ENCODE measurements at places on chromosomes 3 and 15.

GRCh38 chr3:134917631-134918030 is 122.6 kb downstream of the EPHB1 start:
- no peak for DNase-seq

GRCh38 chr3:119628390-119628789 is 30.7 kb downstream of the PLA1A start:
- DNase-seq, result no peak

DNA sequence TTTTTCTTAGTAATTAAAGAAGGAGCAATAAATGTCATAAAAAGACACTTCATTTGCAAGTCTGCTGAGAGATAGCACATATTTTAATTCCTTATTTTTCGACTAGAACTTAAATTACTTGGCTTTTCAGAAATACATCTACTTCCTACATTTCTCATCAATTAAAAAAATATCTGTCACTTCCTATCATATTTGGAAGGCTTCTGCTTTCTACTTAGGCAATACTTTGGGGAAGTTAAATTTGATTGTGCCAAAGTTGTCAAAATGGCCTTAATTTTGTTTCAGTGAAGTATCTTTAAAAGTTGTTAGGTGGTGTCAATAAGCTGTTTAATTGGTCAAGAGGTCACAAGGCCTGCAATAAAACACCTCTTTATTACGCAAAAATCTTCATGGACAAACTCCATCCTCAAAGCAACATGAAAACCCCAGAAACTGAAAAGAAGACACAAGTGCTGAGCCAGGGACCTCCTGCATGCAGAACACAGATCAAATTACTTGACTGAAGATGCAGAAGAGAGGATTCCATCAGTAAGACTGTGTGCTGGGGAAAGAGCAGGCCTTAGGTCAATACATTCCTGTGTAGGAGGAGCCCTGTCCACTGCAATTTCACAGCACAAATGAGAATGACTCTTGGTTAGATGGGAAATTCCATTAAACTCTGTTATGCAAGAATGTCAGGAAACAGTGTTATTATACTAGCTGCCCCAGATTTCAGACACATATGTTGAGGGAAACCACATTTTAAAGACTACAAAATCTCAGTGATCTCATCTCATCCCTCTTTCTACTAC is 48.0 kb upstream of the FSTL1 start:
- peak; percentile 98 for DNase-seq

DNA sequence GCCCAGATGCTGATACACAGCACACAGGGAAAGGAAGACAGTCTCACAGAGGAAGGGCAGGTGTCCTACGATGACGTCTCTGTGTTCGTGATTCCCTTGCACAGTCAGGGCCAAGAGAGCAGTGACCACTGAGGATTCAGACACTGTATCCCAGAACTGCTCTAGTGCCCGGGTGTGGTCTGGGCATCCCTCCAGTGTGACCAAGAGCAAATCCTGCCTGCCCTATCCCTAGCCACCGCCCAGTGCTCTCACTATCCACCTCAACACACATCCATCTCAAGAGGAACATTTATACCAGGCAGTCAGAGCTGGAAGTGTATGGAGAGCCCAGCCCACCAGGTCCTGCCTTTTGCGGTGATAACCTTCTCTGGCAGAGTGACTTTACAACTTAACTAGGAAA is 4.1 kb downstream of the PPM1M start:
- DNase-seq, result no peak

DNA sequence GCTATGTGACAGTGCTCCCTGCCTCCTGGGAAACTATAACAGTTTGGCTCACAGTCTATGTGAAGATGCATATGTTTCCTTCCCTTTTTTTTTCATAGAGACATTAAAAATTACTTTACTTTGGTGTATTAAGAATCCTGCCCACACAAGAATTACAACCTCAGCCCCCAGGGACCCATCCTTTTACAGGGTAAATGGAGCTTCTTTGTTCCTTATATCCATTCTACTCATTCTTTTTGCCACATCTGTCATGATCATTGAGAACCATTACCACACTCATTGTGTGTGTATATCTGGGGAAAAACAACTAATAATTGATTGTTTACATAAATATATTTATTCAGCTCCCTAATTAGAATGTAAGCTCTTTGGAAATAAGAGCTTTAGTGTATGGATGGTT is 157.4 kb downstream of the SSR3 start:
- DNase-seq, result no peak

DNA sequence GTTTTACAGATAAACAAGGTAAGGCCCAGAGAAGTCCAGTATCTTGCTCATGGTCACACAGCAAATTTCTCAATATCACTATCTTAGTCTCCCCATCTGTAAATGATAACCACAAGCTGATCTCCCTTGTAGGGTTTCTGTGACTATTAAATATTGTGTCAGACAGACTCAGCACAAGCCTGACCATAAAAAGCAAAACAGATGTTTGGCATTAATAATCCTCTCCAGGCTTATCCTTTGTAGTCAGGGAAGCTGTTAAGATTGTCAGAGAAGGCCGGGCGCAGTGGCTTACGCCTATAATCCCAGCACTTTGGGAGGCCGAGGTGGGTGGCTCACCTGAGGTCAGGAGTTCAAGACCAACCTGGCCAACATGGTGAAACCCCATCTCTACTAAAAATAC is 173.2 kb upstream of the PRICKLE2 start:
- DNase-seq, result peak; percentile 68

- no peak for DNase-seq
These were observed 502 bp downstream of the NR1D2 start for GRCh38 chr3:23945663-23945912.

GRCh38 chr3:85535517-85535916 is 576.7 kb downstream of the CADM2 start:
- no peak for DNase-seq

- DNase-seq, result no peak
These were observed 103.9 kb downstream of the RARB start for GRCh38 chr3:25531971-25532370.

DNA sequence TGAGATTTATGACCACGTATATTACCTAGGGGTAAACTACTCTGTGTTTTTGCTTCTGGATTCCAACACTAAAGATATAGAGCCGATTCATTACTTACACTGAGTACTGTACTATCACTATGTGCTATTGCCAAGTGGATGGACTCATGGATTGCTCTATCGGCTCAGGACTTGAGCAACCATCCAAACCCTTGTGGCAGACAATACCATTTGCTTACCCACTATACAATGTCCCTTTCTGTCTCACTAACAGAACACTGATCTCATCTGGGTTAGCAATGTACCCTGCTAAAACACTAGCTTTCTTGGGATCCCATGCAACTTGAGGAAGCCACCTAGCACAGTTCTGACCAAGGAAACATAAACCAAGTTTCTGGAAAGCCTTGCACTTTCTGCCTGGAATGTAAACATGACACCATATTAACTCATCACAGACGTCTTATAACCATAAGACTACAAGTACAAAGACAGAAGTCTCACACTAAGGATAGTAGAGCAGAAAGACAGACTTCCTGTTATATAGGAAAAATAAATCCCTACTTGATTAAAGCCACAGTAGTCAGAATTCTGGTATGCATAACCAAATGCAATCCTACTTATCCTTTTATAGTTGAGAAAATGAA is 38.6 kb downstream of the HACD2 start:
- DNase-seq, result peak; percentile 90

DNA sequence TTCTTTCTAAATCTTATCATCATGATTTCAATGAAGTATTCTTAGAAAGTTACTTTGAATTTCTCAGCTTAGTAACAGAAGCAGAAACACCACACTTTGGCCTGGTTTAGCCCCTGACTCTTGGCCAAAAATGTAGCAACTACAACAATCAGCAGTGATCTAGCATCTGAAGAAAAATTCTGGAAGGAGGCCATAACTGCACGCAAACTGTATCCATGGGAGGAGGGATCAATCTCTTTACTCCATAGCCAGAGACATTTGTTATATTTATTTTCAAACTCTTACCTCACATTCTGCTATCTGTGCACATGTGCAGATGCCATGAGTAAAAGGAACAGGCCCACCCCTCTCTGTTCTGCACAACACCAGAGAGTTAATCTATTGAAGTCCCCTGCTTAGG is 251.0 kb upstream of the P2RY1 start:
- DNase-seq, result no peak

DNA sequence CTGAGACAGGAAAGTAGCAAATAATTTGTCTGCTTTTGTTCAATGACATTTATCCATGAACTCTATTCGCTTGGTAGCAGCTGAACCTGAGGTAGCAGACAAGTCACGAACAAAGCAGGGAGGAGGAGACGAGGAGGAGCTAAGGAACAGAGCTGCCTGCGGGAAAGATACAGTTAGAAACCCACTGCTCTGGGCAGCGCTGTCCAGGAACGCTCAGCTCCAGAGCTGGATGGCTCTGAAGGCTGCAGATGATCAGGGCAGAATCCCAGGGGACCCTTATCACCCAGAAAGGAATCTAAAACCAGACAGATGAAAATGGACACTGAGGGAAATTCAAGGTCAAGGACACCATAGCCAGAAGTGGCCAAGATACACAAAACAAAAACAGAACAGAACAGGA is 257.8 kb downstream of the CD47 start:
- no peak for DNase-seq

DNA sequence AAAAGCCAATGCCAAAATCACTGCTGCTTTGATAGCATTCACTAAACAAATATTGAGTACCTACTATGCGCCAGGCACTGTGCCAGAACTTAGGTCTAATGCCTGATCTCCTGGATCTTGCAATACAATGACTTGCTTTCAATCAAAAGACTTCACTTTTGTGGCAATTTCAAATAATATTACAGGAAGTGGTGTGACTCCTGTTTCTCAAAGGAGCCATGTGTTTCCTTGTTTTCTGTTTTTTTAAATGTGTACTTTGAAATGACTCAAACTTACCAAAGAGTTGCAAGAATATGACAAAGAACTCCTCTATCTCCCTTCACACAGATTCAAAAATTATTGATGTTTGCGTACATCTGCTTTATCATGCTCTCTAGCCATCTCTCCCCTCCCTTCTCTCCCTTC is 18.3 kb downstream of the OSBPL10 start:
- DNase-seq, result peak; percentile 64

- no peak for DNase-seq
These were observed 10.4 kb upstream of the AEN start for GRCh38 chr15:88610701-88611231.

GRCh38 chr3:168040607-168041208 is 55.0 kb downstream of the GOLIM4 start:
- peak; percentile 78 for DNase-seq

- DNase-seq, result no peak
These were observed 7.6 kb downstream of the KLHL40 start for GRCh38 chr3:42692667-42693529.

- no peak for DNase-seq
These were observed 3.2 kb upstream of the CNOT10 start for GRCh38 chr3:32681811-32682210.

GRCh38 chr15:78739206-78739605 is 72.1 kb downstream of the ADAMTS7 start:
- no peak for DNase-seq

GRCh38 chr15:44716983-44717602 is 5.8 kb downstream of the B2M start:
- no peak for DNase-seq

DNA sequence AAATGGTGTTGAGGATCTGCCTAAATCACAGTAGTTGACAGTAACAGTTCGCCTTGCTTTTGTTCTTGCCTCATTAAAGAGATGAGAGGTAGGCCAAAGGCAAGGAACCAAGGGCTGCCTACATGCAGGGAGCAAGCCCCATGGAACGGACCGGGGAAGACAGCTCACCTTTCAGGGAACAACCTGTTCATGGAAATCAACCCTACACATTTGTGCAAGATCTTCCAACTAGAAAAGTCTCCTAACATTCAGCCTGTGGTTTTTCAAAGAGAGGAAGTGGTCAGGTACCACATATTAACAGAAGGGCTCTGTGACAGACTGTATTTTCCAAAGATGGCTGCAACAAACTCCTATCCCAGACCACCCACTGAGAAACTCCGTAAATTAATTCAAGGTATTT is 1031.8 kb upstream of the NR2F2 start:
- no peak for DNase-seq

- DNase-seq, result no peak
These were observed 410.3 kb upstream of the TBL1XR1 start for GRCh38 chr3:177607589-177607988.

DNA sequence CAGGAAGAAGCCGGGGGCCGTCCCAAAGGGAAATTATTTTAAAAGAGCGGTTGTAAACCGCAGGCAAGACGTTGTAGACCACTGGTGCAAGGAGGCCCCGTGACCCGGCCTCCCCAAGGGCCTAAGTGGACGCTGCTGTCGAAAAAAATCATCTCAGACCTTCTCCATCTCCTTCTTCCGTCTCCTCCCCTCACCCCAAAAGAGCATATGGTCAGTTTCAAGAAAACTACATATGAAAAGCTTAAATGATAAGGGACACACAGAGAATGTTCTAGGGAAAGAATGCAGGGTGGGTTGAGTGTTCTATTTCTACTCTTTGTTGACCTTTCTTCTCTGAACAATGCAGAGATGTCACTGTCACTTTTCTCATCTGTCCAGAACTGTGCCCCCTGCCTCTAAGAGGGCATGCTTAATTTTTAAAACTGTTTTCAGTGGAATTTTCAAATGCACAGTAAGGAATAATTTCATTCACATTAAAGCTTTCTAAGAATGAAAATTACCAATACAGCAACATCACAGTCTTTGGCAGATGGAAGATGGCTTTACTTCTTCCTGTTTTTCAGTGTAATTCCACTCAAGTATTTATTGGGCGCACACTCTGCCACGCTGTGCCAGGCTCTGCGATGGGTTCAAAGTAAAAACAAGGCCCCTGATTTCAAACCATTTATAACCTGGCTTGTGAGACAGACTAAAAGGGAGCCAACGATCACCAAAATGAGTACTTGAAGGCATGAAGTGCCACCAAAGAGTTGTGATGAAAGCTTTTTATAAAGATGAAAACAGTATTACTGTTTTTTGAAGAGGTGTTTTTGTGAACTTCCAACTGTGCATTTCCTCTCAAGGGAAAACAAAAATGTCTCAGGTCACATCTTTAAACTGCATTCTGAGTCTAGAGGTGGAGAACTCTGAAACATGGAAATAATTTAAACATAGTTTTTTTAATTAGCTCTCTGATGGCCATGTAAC is 891 bp upstream of the TOP2B start:
- no peak for DNase-seq

DNA sequence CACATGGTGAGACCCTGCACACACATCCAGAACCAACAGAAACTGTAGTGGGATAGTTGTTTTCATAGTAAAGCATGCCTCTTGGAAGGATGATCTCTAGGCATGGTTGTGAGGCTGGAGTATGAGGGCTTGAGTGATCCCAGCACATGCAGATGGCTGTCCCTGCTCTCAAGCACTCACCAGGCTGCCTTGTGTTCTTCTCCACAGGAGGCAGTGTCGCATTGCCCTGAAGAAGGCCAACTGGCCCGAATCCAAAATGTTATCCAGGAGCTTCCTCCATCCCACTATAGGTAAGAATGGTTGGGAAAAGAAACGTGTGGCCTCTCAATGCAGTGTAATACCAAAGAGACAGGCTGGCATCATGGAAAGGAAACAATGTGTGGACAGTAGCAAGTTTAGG is 82.7 kb downstream of the TMEM39A start:
- peak; percentile 10 for DNase-seq

GRCh38 chr3:194185221-194185620 is 49.3 kb downstream of the HES1 start:
- DNase-seq, result no peak

GRCh38 chr3:168251371-168251770 is 155.6 kb upstream of the GOLIM4 start:
- no peak for DNase-seq

GRCh38 chr3:171982828-171983227 is 56.5 kb upstream of the FNDC3B start:
- peak; percentile 53 for DNase-seq

All from HCEC 1CT (cell line).